ENCODE measurements at places on chromosomes 5 and 9.

DNA sequence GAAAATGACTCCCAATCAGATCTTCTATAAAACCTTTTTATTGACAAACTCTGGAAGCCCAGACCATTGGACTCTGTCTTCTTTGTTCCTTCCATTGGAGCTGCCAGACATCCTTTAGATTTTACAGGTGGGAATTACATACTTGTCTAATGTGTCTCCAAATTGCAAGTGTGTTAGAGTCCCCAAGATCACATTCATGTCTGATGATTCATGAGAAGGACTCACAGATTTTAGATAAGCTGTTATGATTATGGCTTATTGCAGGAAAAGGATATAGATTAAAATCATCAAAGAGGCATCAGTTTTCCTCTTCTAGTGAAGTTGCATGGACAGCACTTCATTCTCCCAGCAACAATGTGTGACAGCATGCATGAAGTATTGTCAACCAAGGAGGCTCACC lies 70.4 kb downstream of the MUSK start:
- no peak for DNase-seq

GRCh38 chr9:34570376-34570775 lies 19.1 kb downstream of the CNTFR start:
- DNase-seq = no peak

DNA sequence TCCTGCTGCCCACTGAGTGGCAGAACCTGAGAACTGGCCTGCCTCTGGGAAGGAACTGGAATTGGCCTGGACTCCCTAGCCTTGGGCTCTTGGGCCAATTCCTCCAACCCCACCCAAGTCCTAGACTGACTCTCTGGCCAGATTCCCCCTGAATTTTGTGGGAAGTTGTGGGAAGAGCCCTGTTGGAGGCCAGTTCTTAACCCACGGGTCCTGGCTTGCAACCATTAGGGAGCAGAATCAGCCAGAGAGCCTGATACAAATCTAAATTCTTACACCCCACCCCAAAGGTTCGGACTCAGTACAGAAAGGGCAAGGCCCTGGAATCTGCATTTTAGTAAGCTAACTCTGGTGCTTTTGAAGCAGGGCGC lies 125.3 kb upstream of the SLC25A48 start:
- no peak for DNase-seq

DNA sequence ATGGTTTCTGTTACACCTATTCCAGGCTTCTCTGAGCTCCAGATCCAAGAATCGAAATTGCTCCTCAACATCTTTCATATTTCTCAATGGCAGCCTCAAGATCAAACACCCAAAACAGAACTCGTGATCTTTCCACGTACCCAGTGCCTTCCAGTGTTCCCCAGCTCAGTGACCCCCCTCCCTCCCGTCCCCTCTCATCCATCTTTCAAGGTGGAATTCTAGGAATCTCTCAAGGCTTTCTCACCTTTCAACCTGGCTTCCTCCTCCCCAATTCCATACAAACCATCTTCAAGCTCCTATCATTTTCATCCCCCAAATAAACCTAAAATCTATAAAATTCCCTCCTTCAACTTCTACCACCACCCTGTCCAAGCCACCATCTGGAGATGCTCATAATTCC lies 615.3 kb downstream of the BNC2 start:
- no peak for DNase-seq

- no peak for DNase-seq
Measured at GRCh38 chr5:75319638-75320037, 17.4 kb upstream of the HMGCR start.

- no peak for DNase-seq
Measured at GRCh38 chr5:31934156-31934555, 240.0 kb downstream of the GOLPH3 start.

- DNase-seq = no peak
Measured at GRCh38 chr5:65213921-65214525, 267.7 kb downstream of the ADAMTS6 start.

DNA sequence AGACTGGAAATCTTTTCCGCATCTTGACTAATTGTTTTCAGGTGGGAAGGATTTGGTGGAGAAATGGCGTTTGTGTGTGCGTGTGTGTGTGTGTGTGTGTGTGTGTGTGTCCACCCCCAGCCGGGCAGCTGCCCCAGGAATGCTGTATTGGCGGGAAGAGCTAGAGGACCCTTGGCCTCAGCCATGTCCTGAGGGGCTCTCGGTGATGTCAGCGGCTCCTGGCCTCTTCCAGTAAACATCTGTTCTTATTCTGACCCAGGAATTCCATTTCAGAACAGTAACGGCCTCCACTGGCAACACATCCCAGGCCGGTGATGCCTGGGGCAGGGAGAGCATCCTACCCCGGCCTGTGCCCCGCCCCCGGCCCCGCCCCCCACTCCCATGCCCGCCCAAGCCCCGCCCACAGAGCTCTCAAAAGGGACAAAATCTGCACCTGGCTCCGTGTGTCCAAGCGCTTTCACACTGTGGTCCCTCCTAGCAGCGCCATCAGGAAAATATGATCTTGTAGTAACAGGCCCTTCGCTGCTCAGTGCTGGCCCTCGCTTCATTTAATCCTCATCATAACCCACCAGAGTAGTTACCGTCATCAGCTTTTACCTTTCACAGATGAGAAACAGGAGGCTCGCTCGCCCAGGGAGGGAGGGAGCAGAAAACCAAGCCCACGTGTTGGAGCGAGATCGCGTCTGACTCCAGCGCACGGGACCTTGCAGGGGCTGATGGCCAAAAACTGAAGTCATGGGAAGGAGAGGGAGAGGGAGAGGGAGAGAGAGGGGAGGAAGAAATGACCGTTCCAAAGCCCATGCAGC lies 18.9 kb downstream of the ADAMTS2 start:
- DNase-seq = no peak

DNA sequence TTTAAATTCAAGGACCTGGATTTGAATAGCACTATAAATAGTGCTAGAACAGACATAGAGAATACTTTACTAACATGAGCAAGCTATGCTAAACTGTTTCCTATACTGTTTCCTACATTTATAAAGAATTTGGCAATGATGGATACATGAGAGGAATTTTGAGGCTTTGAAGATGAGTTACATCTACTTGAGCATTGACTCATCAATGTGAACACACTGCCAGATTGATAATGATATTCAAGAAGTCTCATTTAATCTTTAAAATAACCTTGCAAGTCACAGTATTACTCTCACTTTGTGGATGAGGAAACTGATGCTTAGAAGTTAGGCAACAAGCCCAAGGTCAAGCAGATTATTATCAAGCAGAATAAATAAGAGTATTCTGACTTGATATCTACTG lies 281.9 kb downstream of the DNAH5 start:
- DNase-seq = no peak

- DNase-seq = no peak
Measured at GRCh38 chr5:98179791-98180755, 593.4 kb upstream of the RGMB start.

GRCh38 chr9:117121316-117121715 lies 293.5 kb downstream of the ASTN2 start:
- no peak for DNase-seq
